ENCODE measurements at places on chromosomes 13 and 19. TPM values are rescaled to one million over a fixed set of nuclear protein-coding genes. Genes with fewer than 3 reads are reported as not detected.

DNA sequence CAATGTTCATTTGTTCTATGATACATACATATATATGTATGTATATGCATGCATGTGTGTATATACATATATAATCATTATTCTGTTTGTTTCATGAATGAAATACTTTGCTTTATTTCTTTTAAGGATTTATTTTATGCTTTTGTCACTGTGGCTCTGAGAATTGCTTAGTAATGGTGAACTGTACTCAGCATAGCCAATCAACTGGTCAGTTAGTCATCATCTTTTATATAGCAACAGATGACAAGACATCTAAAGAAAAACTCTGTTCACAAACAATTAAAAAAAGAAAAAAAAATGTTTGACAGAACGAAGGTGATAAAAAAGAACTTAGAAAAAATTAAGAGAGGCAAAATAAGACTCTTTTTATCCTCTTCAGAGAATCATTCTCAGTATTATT lies 1440.3 kb downstream of the PCDH9 start:
- no peak for DNase-seq

- DNase-seq, result no peak
Observed at GRCh38 chr13:49517461-49517860, 21.7 kb downstream of the PHF11 start.

GRCh38 chr13:48131533-48131932 lies 36.6 kb upstream of the MED4 start:
- no peak for DNase-seq

GRCh38 chr13:31982124-31982523 lies 49.5 kb upstream of the FRY start:
- no peak for DNase-seq

DNA sequence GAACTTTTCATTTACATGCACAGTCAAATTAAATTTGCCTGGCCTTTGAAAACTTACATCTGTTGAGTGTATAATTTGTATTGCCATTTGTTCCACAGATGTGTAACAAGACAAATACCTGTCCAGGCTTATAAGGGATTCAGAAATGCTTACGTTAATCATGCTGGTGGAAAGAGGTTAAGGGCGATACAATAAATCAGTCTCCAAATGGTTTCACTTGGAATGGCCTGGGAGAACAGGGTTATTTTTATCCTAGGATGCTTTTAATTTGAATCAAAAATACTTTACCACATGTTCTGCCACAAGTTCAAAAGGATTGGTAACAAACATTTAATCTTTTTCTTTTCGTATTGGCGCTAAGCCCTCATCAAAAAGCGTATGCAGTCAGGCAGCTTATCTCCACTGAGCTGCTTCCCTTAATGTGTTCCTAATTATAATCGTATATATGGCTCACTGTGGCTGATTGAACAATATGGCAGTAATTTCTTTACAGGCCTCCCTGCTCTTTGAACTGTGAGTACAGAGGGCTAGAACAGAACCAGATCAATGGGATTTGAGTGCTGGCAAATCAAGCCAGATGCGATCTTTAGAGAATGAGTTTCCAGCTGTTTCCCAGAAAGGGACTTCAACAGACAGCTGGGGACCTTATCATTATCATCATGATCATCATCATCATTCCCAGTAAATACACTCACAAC lies 425.7 kb downstream of the SPRY2 start:
- no peak for DNase-seq

DNA sequence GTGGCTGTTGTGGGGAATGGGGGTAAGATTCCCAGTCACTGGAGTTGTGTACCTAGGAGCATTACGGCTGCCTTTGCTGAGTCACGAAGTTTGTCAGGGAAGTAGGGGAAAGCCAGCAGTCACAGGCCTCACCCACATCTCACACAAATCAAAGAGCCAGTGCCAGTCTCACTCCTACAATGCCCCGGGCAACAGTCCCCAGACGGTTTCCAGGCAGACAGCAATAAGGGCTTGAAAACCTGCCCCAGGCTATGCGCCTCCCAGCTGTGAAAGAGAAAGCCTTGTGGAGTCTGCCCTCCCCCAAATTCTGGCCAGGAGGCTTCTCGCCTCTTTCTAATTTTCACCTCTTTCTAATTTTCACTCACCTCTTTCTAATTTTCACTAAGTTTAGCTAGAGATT lies 142.3 kb upstream of the EDNRB start:
- no peak for DNase-seq

GRCh38 chr13:74683411-74683810 lies 549.2 kb upstream of the KLF12 start:
- DNase-seq, result no peak

- no peak for DNase-seq
Observed at GRCh38 chr13:98875146-98875729, 102.6 kb downstream of the DOCK9 start.

DNA sequence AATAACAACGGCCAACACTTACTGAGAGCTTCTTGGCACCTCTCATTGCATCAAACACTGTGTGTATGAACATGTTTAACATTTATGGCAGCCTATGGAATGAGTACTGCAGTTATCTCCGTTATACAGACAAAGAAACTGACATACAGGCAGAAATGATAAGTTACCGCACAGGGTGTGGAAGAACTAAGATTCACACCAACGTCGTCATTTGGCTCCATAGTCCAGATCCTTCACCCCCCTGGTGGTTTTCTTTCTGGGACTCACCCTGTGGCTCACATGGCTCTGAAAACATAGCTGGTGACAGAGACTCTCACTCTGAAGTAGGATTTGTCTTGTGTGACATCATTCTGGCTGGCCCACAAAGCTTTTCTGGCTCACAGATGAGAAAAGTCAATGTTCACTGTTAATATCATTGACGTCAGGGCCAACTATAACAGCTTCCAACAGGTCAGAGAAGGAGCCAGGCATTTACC lies 230.1 kb downstream of the DLEU7 start:
- DNase-seq, result peak; percentile 51

DNA sequence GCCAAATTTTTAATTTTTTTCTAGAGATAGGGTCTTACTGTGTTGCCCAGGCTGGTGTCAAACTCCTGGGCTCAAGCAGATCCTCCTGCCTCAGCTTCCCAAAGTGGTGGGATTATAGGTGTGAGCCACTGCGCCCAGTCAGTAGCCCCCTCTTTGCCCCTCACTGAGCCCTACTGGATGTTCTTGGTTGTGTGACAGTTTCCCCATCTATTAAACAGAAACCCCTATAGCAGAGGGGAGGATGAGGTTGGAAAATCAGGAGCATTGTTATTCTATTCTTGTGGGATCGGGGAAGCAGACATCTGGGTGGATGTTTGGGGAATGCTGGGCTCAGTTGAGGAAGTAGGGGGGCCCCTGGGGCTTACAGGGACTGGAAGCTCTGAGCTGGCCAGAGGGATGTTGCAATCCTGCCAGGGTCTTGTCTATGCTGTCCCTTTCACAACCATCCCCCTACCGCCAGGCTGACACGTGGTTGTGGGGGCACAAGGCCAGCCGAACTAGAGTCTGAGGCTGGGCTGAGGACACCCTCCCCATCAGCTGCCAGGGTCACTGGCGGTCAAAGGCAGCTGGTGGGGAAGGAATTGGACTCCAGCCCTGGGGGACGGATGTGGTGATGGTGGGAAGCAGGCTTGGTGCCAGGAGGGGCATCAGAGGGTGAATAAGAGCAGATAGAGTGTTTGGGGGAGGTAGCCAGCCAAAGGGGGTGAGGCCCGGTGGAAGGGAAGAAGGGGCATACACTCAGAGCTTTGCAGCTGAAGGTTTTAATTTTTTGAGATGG lies 10.9 kb downstream of the APOC1 start:
- DNase-seq, result peak; percentile 87

GRCh38 chr13:43006893-43007631 lies 15.0 kb upstream of the EPSTI1 start:
- DNase-seq, result no peak

DNA sequence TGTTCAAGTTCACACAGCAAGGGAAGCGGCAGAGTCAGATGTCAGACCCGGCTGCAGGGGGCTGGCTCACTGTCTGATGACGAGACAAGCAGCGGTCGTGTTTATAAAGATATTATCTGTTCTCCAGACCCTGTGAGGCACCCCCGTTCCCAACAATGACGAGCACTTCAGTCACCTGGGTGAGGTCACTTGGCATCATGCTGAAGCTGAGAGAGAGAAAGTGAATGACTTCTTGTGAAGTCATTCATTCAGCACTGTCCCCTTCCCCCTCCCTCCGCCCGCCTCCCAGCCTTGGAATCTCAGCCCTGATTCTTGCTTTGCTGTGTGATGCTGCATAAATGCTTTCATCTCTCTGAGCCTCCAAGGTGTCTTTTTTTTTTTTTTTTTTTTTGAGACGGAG lies 4.9 kb upstream of the LYPD3 start:
- DNase-seq, result no peak

DNA sequence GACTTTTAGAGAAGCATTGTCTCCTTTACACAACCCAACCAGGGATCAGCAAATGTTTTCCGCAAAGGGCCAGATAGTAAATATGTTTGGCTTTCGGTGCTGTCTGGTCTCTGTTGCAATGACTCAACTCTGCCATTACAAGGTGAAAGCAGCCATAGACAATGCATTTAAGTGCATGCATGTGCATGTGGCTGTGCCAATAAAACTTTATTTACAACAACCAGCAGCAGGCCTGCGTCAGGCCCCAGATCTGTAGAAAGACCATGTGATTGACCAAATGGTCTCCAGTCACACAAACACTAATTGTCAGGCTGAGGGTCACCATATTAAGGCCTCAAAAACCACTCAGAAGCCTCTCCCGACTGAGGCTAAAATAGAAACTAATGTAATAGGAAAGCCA lies 8.1 kb downstream of the RAB20 start:
- DNase-seq, result no peak

DNA sequence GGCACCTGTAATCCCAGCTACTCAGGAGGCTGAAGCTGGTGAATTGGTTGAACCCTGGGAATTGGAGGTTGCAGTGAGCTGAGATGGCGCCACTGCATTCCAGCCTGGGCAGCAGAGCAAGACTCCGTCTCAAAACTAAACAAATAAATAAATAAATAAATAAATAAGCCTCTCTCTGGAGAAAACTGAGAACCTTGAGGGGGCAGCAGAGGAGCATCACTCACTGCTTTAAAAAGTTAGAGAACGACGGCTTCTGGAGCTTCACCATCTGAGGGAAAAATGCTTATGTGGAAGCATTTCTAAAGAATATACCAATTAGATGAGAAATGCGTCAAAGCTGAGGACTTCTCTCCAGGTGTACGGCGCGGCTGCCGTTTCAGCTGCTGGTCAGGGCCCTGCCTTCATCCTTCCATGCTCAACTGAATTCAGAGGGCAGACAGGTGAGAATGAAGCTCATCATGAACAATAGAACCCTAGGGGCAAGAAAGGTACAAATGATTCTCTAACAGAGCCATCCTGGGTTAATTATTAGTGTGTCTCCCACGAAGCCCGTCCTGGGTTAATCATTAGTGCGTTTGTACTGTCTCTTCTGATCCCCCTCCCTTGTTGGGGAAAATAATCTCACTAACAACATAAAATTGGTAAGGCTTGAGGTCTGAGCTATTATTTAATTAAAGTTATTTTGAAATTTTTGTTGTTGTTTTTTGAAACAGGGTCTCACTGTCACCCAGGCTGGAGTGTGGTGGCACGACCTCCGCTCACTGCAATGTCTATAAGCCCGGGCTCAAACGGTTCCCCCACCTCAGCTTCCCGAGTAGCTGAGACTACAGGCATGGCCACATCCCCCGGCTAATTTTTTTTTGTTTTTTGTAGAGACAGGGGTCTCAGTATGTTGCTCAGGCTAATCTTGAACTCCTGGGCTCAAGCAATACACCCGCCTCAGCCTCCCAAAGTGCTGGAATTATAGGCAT lies 80.1 kb downstream of the IPO5 start:
- DNase-seq, result no peak

GRCh38 chr19:29084266-29084665 lies 128.7 kb downstream of the UQCRFS1 start:
- no peak for DNase-seq

DNA sequence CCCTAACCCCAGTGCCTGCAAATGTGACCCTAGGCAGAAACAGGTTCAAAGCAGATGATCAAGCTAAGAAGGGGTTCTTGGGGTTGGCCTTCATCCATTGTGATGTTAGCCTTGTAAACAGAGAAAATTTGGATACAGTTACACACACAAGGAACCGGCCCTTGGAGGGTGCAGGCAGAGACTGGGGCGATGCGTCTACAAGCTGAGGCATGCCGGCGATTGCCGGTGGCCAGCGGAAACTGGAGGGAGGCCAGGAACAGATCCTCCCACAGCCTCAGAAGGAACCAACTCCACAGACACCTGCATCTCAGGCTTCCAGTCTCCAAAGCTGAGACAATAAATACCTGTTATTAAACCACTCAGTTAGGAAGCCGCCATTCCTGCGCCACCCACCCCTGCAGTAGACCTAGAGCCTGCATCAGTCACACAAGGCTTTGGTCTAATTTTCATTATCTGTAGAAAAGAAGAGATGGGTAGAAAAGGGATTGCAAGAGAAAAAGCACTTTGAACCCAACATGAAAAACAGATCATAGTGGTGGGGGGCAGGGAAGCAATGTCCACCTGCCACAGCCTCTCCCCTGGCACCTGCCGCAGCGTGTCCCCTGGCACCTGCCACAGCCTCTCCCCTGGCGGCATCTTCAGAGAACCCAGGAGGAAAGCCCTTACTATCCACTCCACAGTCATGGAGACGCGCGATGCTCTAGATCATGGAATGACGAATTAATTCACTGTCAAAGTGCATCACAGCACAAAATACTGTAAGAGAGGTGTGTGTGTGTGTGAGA lies 119.7 kb upstream of the SOX1 start:
- DNase-seq, result no peak

DNA sequence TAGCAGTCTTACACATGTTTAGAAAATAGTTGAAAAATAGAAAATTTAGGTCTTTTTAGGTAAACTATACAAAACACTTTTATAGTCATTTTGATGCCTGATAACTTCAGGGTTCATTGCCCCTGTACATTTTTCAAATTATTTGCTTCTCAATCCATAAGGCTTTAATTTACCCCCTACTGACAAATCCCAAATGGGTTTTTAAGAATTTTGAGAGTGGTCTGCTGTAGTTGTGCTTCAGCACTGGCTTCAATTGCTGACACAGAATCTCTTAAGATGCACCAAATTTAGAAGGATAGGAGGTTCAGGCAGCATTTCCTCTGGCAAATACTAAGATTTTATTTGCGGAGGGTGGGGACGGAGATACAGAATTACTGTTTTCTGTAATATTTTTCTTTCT lies 89.4 kb downstream of the PCCA start:
- DNase-seq, result no peak

DNA sequence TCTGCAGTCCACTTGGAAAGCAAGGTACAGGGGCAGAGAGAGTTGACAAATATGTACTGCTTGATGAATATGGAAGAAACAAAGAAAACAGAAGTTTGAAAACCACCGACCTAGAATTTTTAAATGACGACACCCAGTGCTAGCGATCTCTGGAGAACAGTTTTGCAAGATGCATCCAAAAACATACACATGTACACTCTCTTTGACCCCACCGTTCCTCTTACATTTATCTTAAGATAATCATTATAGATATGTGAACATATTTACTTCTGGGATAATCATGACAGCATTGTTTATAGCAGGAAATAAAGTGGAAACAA lies 40.8 kb upstream of the IGSF23 start:
- no peak for DNase-seq

The ZNF575 gene
- not detected for total RNA-seq

The CD177 gene
- total RNA-seq, result not detected

The SHFL gene
- total RNA-seq, result 11.5 TPM

The KCTD15 gene
- total RNA-seq, result 8.0 TPM

The ZNF844 gene
- 24.3 TPM for total RNA-seq

The URAD gene
- not detected for total RNA-seq

The BICRA gene
- 6.0 TPM for total RNA-seq

The ZNF534 gene
- not detected for total RNA-seq

The KIR3DL2 gene
- total RNA-seq, result not detected
